Peyer's patch (tissue), 4 donors: ENCODE measurements at places on chromosomes 12 and 14. TPM values are rescaled to one million over a fixed set of nuclear protein-coding genes. Genes with fewer than 3 reads are reported as not detected.

ENO2 gene
- total RNA-seq: 4.6 TPM

BEGAIN gene
- not detected for total RNA-seq

SLC38A4 gene
- 1.1 TPM for total RNA-seq

LYZ gene
- 760 TPM for total RNA-seq

HHIPL1 gene
- total RNA-seq: 2.5 TPM

CLEC9A gene
- not detected for total RNA-seq

KERA gene
- not detected for total RNA-seq

CLEC4A gene
- total RNA-seq: not detected

STYK1 gene
- 29.6 TPM for total RNA-seq

ARG2 gene
- 87.3 TPM for total RNA-seq

KMT2D gene
- total RNA-seq: 140 TPM

PTPN6 gene
- total RNA-seq: 42.2 TPM

LUM gene
- 31.5 TPM for total RNA-seq

RNF10 gene
- 367 TPM for total RNA-seq
